ENCODE measurements at places on chromosomes 3 and 15. TPM values are rescaled to one million over a fixed set of nuclear protein-coding genes. Genes with fewer than 3 reads are reported as not detected.

Gene CHRNA7
- not detected for total RNA-seq

Gene FETUB
- not detected for total RNA-seq

Gene MOBP
- total RNA-seq = 0.08 TPM

Gene AKAP13
- total RNA-seq = 67.0 TPM

Gene PLA2G4E
- total RNA-seq = 0.05 TPM

Data from GM12878 (cell line).